Activated T-cell treated with anti-CD3 and anti-CD28 coated beads, Interleukin-2, amount 50 U/mL, for 48 hours (primary cell): ENCODE measurements at places on chromosomes 11 and 22.

DNA sequence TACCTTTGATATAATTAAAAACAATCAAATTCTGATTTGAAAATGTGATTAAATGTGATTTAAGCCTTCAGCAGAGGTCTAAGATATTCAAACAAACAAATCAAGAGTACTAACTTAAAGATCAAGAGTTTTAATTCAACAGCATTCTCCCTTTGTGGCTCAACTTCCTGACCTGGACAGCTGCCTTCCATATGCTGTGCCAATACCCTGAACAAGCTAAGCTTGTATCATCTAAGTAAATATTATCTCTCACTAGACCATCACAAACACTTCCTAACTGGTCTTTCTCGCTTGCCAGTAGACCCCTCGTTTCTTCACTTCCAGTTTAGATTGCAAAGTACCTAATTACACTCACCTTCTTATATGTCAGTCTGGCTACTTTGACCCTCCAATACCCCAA, 35.9 kb upstream of the P4HA3 start:
- no peak for DNase-seq

DNA sequence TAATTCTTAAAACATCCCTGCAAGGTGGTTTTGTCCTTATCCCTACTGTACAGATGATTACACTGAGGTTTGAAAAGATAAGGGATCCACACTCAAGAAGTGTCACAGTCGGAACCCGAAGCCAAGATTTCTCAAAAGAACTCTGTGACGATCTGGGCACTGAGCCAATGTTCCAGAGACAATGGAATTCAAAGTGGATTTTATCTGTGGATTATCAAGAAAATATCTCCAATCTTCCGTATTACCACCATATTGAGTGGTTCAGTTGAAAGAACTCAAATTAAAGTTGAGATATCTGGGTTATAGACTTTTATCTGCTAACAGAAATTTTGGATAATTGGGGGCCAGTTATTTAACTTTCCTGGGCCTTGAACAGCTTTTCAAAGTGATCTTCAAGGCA, 100.0 kb upstream of the GRAMD1B start:
- no peak for DNase-seq

DNA sequence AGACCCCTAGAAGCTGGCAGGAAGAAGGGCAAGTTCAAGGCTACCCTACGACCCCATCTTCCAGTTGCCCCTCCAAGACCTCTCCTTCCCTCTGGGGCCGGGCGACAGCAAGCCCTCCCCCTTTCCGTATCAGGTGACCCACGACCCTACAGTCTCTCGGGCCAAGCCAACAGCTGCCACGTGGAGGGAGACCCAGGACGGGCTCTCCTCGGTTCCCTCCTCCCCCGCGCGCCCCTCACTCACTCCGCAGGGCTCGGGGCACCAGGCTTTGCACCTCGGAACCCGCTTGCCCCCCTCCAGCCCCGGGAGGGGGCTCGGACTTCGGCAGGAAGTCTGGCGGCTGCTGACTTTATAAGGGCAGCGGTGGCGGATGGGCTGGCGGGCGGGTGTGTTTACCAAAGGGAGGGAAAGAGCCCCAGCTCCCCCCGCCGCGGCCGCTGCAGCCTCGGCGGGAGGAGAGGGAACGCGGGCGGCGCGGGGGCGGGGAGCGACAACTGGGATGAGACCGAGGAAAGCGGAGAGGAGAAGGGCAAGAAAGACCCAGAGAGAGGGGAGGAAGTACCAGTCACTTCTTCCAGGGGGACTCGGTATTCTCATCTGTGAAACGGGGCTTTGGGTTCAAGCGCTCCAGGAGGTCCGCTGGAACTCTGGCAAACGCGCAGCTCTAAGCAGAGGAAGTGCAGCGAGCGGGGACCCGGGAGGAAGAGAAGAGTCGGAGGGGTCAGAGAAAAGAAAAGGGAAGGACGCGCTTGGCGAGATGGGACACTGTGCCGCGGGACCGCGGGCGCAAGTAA, 767 bp downstream of the SLC43A1 start:
- DNase-seq, result peak; percentile 78

DNA sequence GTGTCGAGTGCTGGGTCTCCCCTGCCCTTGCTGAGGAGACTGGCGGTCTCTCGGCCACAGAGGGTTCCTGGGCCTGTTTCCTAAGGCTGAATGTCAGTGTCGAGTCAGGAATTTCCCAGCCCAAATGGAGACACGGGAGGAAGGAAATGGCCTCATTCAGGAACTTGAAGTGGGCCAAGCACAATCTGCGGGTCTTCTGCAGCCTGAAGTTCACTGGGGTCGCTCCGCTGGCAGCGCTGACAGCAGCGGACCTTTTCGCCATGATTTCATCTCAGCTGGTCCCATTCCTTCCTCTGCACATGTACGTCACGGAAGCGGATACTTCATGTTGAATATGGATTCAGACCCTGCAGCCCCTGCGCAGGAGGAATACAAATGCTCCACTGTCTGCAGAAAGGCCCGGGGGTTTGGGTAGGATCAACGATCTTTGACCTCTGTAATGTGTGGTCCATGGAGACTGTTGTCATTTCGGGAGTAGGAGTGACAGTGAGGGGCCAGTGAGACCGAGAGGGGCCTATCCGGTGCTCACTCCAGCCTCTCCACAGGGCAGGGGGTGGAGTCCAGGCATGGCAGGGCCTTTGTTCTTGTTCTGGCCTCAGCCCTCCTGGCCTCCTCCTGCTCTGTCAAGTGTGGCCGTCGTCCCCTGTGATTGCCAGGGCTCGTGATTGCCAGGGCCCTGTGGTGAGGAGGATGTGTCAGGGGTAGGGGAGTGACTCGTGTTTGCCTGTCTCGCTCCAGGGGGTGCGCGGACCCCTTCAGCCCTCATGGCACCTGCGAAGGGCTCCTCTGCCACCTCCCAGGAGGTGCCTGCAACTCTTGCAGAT, 402.3 kb downstream of the TBC1D22A start:
- no peak for DNase-seq

- no peak for DNase-seq
Measured at GRCh38 chr22:31692186-31692886, 30.3 kb upstream of the PISD start.

DNA sequence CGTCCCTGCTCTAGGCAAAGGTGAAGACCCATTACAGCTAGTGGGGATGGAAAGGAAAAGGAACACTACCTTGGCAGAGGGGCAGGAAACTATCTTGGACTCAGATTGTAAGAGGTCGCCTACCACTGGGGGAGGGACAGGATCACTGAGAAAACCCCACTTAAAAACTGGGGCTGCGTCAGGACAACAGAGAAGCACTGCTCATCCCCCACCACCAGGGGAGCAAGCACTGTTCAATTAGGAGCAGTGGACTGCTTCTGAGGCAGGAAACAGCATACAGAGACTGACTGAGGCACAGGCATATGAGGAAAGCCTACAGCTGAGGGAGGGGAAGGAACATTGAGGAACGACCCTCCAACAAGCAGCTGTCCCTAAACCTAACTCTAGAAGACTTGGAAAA, 20.8 kb upstream of the DLAT start:
- DNase-seq, result peak; percentile 25

- DNase-seq, result peak; percentile 70
Measured at GRCh38 chr11:125995313-125995712, 49.5 kb downstream of the VSIG10L2 start.

DNA sequence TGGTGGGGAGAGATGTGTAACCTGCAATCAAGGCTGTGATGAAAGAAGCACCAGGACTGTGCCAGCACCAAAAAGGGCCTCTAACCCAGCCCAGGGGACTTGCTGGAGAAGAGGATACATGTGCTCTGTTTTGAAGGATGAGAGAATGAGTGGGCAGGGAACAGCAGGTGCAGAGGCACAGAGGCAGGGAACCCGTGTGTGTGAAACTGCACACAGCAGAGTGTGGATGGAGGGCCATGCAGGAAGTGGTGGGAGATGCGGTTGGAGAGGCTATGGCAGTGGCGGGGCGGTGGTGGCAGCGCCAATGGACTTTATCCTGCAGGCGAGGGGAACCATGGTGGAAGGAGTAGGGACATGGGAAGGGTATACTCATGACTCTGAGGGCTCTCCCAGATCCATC, 25.2 kb upstream of the LRRC32 start:
- no peak for DNase-seq

- no peak for DNase-seq
Measured at GRCh38 chr22:43622886-43623285, 189.2 kb downstream of the EFCAB6 start.

DNA sequence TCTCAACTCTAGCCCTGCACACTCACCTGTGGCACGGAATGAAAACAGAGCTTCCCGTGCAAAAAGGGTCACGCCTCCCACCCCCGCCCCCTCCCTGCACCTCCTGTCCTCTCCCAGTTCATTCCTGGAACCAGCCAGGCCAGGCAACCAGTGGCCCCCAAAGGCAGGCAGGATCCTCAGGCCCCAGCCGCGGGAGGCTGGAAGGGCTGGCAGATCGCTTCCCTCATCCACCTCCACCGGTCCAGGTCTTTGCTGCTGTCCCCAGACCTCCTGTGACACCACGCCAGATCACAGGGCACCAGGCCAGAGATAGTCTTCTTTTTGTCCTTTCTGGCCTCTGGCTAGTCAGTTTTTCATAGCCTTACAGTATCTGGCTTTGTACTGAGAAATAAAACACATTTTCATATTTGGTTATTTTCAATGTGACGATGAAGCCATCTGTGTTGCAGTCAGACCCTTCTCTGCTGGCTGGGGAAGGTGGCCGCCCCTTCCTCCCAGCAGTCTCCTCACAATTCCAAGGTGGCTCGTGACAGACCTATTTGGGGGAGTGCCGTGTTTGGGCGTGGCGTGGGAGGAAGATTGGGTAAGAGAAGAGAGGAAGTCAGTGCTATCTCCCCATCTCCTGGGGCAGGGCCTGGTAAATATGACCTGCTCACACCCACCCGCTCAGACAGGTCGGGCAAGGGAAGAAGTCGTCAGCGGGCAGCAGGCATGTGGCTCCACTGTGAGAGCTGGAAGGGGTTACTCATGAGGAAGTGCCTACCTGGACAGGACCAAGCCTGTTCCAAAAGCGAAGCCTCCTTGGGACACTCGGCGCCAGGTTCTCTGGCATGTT, 9.1 kb downstream of the SSH3 start:
- peak; percentile 46 for DNase-seq

- no peak for DNase-seq
Measured at GRCh38 chr11:114008331-114008730, 33.4 kb downstream of the HTR3A start.

DNA sequence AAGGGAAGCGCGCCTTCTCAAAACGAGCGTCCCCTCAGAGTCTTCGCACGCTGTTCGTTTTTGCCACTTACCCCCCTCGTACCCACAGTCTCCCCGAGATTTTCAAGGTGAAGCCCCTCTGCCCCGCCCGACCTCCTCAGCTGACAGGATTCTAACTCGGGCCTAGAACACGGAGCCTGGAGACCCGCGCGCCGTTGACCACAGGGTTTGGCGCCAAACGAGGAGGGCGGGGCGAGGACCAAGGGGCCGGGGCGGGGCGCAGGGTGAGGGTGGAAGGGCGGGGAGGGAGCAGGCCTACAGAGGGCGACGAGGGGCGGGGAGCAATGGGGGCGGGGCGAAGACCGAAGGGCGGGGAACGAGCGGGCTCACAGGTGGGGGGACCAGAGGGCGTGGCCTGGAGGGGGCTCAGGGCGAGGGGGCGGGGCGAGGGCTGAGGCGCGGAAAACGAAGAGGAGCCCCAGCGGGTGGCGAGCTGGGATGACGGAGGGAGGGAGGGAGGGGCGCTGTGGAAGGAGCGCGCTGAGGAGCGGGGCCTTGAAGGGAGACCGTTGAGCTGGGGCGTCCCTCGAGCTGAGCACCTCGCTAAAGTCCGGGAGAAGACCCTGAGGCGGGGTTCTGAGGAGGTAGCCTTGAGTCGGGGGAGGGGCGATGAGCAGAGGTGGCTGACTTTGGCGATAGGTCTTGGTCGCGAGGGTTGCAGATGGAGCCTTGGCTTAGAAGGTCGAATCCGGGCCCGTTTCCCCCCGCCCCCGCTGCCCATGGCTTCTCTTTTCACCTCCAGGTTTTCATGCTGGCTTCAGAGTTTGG, at the start of gene DMC1:
Gene DMC1 (minus strand): TSS at position 212 of the 807 bp plus-strand sequence. CDS start 1,927 bp downstream, outside the sequence.
- DNase-seq, result peak; percentile 98

DNA sequence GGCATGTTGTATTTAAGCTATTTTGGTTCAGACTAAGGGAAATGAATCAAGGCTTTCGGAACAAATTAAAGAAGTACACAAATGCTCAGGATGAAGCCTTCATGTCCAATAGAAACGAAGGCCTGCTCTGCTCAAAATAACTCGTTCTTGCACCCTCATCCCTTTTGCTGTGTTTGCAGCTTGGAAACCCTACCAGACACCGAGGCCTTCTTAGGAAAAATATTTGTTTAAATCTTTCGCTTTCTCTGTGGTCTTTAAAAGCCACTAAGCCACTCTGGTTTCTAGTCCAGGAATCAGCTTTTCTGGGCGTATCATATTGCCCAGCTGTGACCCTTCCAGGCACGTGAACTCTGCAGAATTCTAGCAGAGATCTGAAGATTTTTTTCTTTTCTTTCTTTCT, 60.9 kb upstream of the HSPA8 start:
- no peak for DNase-seq

DNA sequence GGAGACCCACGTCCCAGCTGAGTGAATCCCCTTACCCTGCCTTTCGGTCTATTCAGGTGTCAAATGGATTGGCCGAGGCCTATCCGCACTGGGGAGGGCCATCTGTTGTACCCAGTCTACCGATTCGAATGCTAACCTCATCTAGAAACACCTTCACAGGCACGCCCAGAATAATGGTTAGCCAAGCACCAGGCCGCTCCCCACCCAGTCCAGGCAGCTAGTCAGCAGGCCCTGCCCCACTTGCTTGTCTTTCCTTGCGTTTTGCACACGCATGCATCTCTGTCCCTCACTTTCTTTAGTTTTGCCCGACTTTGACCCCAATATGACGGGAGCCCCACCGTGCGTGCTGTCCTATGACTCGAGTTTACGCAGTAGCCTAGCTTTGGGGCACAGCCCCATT, 31.7 kb downstream of the PARVB start:
- DNase-seq, result no peak

- no peak for DNase-seq
Measured at GRCh38 chr11:77505956-77506355, 32.1 kb upstream of the PAK1 start.

GRCh38 chr11:67022961-67023956, at the start of gene SYT12:
SYT12 (plus strand) TSS chr11:67023134; CDS start chr11:67030145, 7,011 bp downstream.
- peak; percentile 31 for DNase-seq
